ENCODE measurements at places on chromosomes 13 and 19. TPM values are rescaled to one million over a fixed set of nuclear protein-coding genes. Genes with fewer than 3 reads are reported as not detected.

DNA sequence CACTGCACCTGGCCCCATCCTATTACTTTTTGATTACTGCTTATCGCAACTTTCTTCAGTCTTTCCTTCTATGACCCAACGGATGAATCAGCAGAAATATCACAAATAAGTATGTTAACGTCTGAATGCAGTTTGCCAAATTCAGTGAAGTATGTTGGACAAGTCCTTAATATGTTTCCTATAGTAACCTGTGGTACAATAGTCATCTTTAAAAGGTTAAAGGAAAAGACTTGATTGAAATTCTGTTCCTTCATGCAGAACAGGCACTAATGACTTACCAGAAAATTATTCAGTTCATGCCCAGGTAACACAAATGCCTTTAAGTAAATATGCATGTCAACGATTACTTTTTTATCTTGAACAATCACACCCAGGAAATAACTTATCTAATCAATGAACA lies 242.6 kb downstream of the KCTD12 start:
- no peaks in the 10 kb centered on the region for H3K4me1 ChIP-seq
- no peaks in the 10 kb centered on the region for H3K36me3 ChIP-seq
- no peak overlapping the region for H3K4me3 ChIP-seq
- DNase-seq, result no peak
- no peak overlapping the region for H3K27ac ChIP-seq

GRCh38 chr13:35965226-35965927 lies 165.8 kb downstream of the DCLK1 start:
- H3K4me1 ChIP-seq, result no peaks in the 10 kb centered on the region
- H3K4me3 ChIP-seq, result no peak overlapping the region
- no peaks in the 10 kb centered on the region for H3K27me3 ChIP-seq
- DNase-seq, result no peak
- no peaks in the 10 kb centered on the region for H3K36me3 ChIP-seq

DNA sequence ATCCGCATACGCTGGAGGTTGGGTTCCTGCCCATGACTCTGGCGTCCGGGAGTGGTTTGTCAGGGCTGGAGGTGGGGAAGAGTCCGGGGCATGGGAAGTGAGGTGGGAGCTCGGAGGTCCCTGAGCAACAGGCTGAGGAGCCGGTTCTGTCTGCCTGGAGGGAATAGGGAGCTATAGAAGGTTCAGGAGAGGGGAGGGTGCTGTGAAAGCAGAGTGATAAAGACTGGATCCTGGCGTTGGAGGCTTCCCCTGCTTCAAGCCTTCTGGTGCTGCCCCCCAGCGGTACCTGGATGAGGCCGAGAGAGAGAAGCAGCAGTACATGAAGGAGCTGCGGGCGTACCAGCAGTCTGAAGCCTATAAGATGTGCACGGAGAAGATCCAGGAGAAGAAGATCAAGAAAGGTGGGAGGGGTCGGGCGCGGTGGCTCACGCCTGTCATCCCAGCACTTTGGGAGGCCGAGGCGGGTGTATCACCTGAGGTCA lies 2.6 kb downstream of the HMG20B start:
- DNase-seq, result peak; percentile 63
- peaks cover 12% of the 10 kb centered on the region for H3K36me3 ChIP-seq
- peaks cover 11% of the 10 kb centered on the region for H3K4me1 ChIP-seq

GRCh38 chr13:51000571-51001260 lies 91.1 kb downstream of the RNASEH2B start:
- H3K36me3 ChIP-seq, result no peaks in the 10 kb centered on the region
- no peaks in the 10 kb centered on the region for H3K4me1 ChIP-seq
- no peak for DNase-seq
- no peak overlapping the region for H3K4me3 ChIP-seq

- H3K27me3 ChIP-seq, result no peaks in the 10 kb centered on the region
- H3K4me1 ChIP-seq, result no peaks in the 10 kb centered on the region
- H3K4me3 ChIP-seq, result no peak overlapping the region
- H3K36me3 ChIP-seq, result no peaks in the 10 kb centered on the region
Measured at GRCh38 chr13:82747291-82747690, 1135.0 kb downstream of the SLITRK1 start.

DNA sequence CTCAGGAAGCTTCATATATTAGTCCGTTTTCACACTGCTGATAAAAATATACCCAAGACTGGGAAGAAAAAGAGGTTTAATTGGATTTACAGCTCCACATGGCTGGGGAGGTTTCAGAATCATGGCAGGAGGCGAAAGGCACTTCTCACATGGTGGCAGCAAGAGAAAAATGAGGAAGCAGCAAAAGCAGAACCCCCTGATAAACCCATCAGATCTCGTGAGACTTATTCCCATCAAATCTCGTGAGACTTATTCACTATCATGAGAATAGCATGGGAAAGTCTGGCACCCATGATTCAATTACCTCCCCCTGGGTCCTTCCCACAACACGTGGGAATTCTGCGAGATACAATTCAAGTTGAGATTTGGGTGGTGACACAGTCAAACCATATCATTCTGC lies 23.1 kb downstream of the FLT3 start:
- DNase-seq, result no peak

GRCh38 chr13:88526186-88526852 lies 855.1 kb downstream of the SLITRK5 start:
- no peaks in the 10 kb centered on the region for H3K27me3 ChIP-seq
- H3K4me1 ChIP-seq, result no peaks in the 10 kb centered on the region
- no peak overlapping the region for H3K4me3 ChIP-seq
- H3K36me3 ChIP-seq, result no peaks in the 10 kb centered on the region
- no peak overlapping the region for H3K27ac ChIP-seq

DNA sequence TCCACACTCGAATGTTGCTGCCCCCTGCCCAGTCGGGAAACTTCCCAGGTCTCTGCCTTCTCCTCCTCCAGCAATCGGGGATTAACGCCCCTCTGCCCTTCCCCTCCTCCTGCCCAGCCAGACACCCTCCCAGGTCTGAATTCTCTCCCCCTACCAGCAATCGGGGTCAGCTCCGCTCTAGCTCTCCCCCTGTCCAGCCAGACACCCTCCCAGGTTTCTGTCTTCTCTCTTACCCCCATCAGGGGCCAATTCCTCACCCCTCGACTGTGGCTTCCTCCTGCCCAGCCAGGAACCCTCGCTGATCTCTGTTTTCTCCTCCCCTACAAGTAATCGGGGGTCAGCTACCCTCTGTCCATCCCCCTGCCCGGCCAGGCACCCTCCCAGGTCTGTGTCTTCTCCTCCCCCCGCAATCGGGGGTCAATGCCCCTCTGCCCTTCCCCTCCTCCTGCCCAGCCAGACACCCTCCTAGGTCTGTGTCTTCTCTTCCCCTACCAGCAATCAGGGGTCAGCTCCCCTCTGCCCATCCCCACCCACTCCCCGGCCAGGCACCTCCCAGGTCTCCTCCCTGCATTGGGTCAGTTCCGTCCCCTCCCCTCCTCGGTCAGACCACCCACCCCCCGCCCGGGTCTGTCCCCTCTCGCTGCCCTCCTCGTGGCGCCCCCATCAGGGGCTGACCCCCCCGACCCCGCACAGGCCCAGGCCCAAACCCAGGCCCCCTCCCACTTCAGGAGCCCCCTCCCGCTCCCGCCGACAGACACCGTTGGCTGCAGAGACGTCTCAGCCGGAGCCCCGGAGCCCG lies 668 bp downstream of the ZFR2 start:
- peaks cover 6% of the 10 kb centered on the region for H3K36me3 ChIP-seq
- peaks cover 10% of the 10 kb centered on the region for H3K4me1 ChIP-seq
- H3K27ac ChIP-seq, result no peak overlapping the region
- H3K27me3 ChIP-seq, result peaks cover 35% of the 10 kb centered on the region
- no peak for DNase-seq

DNA sequence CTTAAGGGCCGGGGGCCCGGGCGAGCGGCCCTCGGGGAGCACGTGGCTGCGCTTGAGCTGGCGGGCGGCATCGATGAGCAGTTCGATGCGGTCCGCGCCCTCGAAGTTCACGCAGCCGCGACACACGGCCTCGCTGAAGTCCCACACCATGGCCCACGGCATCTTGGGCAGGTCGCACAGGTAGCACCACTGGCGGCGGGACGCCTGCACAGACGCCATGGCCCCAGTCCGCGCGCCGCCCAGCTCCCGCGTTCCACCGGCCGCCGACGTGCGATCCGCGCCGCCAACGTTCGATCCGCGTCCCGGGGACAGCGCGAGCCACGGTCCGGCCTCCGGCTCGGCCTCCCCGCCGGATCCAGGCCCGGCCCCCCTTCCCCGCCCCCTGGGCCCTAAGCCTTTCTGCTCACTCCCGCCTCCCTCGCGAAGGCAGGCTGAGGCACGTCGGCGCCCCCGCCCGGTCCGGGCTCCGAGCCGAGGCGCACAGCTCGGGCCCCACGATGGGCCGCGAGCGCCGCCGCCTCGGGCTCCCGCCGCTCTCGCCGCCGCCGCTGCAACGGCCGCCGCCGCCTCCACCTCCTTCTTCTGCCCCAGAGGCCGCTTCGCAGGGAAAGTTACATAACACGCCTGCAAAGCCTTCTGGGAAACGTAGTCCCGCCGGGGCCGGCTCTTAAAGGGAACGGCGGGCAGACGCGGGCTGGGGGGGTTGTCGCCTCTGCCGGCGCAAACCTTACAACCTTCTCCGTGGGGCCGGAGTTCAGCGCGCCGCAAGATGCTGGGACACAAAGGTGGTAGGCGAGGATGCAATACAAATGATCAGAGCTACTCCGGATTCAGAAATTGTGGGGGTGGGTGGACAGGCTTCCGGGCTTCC lies at the start of gene IRF2BP1:
IRF2BP1 (minus strand) TSS at position 586 of the 871 bp plus-strand sequence; CDS start at position 219, 367 bp downstream.
- no peaks in the 10 kb centered on the region for H3K27me3 ChIP-seq
- peaks cover 24% of the 10 kb centered on the region for H3K4me1 ChIP-seq
- peak within 1 kb of the TSS; percentile 95 for H3K27ac ChIP-seq
- DNase-seq, result peak; percentile 94
- peak within 1 kb of the TSS; percentile 85 for H3K4me3 ChIP-seq

- H3K27ac ChIP-seq, result no peak overlapping the region
- no peak overlapping the region for H3K4me3 ChIP-seq
- H3K36me3 ChIP-seq, result peaks cover 11% of the 10 kb centered on the region
- H3K4me1 ChIP-seq, result peaks cover 3% of the 10 kb centered on the region
- no peak for DNase-seq
Measured at GRCh38 chr13:51731759-51732158, 72.2 kb downstream of the DHRS12 start.

SULT2A1 gene
- total RNA-seq, result not detected

HSH2D gene
- total RNA-seq, result 38.2 TPM

ACER1 gene
- total RNA-seq, result not detected
